ENCODE measurements at places on chromosomes 5 and 9.

- DNase-seq: no peak
Measured at GRCh38 chr9:27565696-27566095, 7.6 kb downstream of the C9orf72 start.

GRCh38 chr5:157842185-157842584 is 16.8 kb downstream of the CLINT1 start:
- DNase-seq: no peak

DNA sequence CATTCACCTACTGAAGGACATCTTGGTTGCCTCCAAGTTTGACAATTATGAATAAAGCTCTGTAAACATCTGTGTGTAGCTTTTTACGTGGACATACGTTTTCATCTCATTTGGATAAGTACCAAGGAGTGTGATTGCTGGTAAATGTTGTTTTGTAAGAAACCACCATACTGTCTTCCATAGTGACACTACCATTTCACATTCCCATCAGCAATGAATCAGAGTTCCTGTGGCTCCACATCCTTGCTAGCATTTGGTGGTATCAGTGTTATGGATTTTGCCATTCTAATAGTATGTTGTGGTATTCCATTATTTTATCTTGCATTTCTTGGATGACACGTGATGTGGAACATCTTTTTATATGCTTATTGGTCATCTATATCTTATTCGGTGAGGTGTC is 78.4 kb upstream of the RASGRF2 start:
- no peak for DNase-seq

DNA sequence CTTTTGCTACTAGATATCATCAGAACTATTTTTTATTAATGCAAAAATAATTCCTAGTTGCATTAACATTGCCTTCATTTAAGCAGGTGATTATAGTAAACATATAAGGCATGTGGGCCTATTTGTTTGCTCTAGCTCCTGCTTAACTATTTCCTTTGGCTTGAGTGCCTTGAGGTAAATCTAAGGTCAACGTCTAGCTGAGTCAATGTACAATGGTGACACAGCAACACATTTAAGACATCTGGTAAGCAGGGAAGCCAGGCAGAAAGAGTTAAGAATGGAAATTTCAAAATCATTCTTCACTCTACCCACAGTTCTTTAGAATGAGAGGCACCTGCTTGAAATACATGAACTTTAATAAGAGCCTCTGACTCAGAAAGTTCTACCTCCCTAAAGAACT is 111.9 kb upstream of the FST start:
- DNase-seq: no peak

DNA sequence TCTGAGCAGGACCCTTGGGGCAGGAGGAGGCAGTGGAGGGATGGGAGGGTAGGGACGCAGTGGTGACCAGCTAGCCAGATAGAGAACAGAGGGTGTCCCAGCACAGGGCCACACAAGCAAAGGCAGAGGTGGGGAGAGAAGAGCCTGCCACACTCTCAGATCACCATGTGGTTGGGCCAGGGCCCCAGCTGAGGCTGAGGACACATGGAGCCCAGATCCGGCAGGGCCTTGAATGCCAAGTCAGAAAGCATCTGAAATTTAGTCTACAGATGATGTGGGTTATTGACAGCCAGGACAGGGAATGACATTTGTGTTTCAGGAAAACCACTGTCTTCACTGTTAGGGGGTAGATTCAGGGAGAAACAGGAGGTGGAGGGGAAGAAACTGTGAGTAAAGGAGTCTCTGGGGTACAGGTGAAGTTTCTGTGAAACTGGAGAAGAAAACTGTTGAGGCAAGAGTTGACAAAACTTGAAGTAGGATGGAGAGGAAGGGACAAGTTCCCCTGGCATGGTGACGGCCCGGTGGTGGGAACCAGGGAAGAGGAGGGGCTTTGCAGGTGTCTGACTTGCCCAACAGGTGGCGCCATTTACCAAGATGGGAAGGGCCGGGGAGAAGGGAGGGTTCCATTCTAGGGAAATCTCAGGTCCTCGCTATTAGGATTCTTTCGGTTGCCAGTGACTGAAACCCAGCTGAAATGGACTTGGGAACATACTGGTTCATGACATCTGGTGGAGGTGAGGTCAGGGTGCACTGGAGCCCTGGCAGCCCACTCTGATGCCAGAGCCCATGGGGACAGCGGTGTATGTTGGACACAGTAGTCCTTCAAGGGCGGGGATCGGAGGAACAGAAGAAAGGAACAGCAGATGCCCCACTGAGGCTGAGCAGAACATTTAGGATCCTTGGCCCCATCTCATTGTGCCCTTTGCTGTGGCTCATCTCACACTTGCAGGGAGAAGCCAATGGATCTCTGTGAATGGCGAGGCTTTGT is 100.1 kb downstream of the KCNIP1 start:
- no peak for DNase-seq

DNA sequence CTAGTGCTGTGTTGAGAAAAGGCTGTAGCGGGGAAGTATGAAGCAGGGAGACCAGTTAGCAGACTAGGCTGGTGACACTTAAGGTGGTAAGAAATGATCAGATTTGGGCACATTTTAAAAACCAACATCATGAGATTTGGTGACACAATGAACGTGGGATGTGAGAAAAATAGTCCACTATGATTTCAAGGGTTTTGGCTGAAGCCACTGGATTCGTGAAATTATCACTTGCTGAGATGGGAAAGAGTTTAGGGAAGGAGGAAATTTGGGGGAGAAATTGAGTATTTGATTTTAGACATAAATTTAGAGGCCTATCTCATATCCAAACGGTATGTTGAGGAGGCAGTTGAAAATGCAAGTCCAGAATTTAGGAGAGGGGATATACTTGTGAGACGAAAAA is 23.1 kb downstream of the SKP2 start:
- no peak for DNase-seq

DNA sequence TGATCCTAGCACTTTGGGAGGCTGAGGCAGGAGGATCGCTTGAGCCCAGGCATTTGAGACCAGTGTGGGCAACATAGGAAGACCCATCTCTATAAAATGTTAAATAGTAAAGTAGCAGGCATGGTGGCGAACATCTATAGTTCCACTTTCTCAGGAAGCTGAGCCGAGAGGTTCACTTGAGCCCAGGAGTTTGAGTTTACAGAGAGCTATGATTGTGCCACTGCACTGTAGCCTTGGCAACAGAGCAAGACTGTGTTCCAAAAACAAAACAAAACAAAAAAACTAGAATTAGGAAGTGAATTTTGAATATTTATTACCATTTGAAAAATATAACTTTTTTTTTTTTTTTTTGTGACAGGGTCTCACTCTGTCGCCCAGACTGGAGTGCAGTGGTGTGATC is 26.8 kb upstream of the PAX5 start:
- no peak for DNase-seq

DNA sequence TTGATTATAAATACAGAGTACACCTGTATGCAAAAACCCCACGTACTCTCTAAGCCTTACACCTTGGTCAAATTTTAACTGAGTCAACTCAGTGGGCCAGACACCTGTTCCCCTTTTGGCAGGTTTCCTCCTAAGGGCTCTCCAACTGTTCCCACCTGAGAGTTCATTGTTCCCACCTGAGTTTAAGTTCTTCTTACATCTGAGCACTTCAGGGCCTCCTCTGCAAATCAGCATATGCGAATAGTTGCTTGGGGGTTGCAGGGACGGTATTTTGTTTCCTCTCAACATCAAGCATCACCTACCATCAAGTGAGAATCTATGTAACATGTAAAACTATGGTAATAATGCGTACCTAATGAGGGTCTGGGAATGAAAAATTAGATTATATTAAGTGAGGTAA is 300.0 kb downstream of the PIK3R1 start:
- no peak for DNase-seq

- no peak for DNase-seq
Measured at GRCh38 chr9:122168356-122168755, 8.6 kb downstream of the MORN5 start.

DNA sequence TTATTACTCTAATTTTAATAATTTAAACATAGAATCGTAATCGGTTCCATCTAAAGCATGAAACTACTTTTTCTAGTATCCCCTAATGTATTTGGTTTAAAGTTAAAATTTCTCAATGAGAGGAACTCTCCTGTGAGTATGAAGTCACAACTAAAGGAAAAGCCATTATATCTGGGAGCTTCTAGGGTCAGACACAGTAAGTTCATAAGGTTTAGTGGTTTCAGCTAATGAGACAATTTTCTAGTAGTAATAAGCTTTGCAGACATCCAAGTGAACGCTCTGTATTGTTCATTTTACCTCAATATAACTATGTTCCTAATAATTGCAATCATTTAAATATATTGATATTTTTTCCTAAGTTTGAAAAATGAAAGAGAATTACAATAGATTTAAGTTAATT is 364.4 kb upstream of the CDH9 start:
- no peak for DNase-seq

DNA sequence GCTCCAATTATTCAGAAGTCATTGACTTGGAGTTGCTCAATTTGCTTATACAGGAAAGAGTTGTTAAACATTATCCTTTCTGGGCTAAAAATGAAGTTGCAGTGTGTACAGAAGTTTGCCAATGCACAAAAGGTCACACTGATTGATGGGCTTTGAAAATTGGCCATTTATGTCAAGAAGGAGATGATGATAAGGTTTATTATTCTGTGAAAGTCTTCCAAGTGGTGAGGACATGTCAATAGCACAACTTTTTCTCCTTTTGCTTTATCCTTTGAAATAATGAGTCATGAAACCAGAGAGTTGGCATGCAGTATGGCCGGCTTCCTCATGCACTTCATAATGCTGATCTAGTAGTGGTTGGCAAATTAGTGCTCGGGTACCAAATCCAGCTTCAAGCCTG is 848.5 kb upstream of the WWC1 start:
- no peak for DNase-seq

- DNase-seq: no peak
Measured at GRCh38 chr9:90188656-90189055, 454.0 kb downstream of the DIRAS2 start.

DNA sequence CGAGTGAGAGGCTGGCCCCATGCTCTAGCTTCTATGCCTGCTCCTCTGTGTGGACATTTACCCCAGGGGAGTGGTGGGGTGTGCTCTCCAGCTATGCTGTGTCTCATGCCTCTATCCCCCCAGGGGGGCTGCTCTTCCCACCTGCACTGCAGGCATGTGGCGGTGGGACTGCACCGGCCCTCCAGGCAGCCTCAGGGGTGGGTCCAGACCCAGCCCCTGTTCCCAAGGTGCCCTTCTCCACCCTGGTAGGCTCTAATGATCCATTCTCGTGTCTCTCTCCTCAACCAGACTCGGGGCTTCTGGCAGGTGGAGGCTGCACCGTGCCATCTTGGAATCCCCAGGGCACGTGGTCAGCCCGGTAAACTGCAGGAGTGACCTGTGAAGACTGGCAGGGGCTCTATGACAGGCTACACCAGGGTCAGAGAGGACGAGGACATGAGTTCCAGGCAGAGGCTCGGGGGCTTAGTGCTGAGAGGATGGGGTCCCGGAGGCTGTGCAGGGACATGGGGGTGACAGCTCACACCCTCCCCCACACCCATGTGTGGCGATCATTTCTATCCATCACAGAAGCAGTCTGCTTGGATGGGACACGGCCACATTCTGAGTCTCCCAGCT is 22.7 kb upstream of the COL5A1 start:
- no peak for DNase-seq

- no peak for DNase-seq
Measured at GRCh38 chr5:307306-307705, 14.2 kb upstream of the AHRR start.

- DNase-seq: no peak
Measured at GRCh38 chr9:104934691-104935500, 6.9 kb upstream of the ABCA1 start.

DNA sequence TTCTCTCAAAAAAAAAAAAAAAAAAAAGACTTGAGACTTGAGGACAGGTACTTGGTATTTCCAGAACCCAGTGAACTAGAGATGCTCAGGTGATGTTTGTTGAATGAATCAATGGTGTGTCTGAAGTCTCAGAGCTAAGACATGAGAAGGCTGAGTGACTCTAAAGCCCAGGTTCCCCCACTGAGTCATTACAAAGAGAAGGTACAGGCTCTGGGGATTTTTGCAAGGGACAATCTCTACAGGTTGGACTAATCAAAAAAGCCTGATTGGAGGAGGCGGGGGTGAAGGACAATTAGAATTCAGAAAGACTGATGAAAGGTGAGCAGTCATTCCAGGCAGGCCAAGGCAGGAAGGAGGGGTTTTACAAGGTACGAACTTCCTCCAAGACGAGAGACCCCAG is 8.2 kb upstream of the FABP6 start:
- no peak for DNase-seq

DNA sequence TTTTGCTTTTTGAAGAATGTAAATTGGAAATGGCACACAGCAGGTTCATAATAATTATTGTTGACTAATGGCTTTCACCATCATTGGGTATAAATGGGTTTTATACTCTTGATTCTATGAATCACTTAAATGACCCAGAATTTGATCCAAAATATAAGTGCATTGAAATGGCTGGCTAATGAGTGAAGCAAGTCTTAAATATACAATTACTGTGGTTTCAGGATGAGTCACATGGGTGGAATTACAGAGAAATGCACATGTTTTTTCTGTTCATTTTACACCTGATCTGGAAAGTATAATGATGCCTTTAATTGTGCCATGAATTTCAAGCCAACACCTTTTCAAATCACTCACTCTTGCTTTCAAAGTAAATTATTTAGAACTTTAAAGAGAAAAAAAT is 380.8 kb upstream of the CD180 start:
- DNase-seq: no peak

Data from CD4-positive, alpha-beta T cell treated with Interleukin-15 for 4 hours (primary cell).